Esophagus squamous epithelium (tissue), 5 donors: ENCODE measurements at places on chromosomes 12 and 14. TPM values are rescaled to one million over a fixed set of nuclear protein-coding genes. Genes with fewer than 3 reads are reported as not detected.

Gene TRIM9
- total RNA-seq = not detected

DNA sequence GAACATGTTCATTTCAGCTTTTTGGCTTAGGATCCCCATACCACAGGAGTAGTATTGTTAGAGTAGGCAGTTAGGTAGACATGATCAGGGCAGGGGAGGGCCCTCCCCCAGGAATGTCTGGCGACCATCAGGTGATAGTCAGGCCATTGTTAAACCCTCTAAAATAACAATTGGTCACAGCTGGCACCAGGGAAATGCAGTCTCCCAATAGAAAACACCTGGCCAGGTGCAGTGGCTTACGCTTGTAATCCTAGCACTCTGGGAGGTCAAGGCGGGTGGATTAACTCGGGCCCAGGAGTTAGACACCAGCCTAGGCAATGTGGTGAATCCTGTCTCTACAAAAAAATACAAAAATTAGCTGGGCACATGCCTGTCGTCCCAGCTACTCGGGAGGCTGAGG is 187.1 kb downstream of the MON2 start:
- no peaks in the 10 kb centered on the region for H3K4me1 ChIP-seq
- H3K4me3 ChIP-seq = no peak overlapping the region
- H3K27ac ChIP-seq = no peak overlapping the region
- no peaks in the 10 kb centered on the region for H3K36me3 ChIP-seq

- DNase-seq = no peak
- H3K4me1 ChIP-seq = no peaks in the 10 kb centered on the region
- H3K27ac ChIP-seq = no peak overlapping the region
Measured at GRCh38 chr12:18979401-18980126, 150.0 kb upstream of the PLEKHA5 start.

Gene LDHB
- 183 TPM for total RNA-seq

DNA sequence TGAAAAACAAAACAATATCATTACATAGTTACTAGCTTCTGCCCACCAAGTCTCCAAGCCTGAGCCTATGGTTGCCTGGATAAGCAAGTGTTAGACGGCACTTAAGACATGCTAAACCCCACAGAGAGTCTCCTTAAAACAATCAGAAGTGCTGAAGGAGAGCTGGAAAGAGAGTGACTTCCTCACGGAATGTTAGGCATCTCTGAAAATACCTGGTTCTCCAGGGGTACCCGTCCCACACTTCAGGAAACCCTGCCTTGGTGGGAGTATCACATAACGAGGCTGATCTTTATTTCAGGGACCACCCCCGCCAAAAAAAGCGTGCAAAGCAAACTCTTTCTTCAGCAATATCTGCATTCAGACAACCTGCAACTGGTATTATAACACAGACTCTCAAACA is 18.3 kb downstream of the LHX5 start:
- H3K36me3 ChIP-seq = no peaks in the 10 kb centered on the region
- no peak overlapping the region for H3K4me3 ChIP-seq
- no peaks in the 10 kb centered on the region for H3K4me1 ChIP-seq
- DNase-seq = no peak
- H3K27ac ChIP-seq = no peak overlapping the region

DNA sequence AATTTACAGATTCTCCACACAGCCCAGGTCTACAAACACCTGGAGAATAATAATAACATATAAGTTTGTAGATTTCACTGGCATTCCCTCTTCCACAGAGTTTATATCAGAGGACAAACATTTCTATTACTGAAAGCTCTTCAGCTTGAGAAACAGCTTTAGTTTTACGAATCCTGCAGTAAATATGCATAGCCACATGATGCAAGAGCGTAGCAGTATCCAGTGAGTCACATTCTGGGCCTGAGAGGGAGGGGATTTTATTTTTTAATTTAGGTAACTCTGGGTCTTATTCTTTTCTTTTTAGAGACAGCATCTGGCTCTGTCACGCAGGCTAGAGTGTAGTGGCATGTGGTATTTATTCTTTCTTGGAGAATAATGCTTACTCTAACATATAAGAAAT is 1002.8 kb downstream of the TRHDE start:
- no peak overlapping the region for H3K27ac ChIP-seq
- H3K36me3 ChIP-seq = no peaks in the 10 kb centered on the region
- no peak for DNase-seq
- no peak overlapping the region for H3K4me3 ChIP-seq
- H3K4me1 ChIP-seq = no peaks in the 10 kb centered on the region

- H3K36me3 ChIP-seq = peaks cover 9% of the 10 kb centered on the region
- H3K4me1 ChIP-seq = no peaks in the 10 kb centered on the region
- no peaks in the 10 kb centered on the region for H3K27me3 ChIP-seq
- no peak for DNase-seq
- no peak overlapping the region for H3K27ac ChIP-seq
Measured at GRCh38 chr14:64080452-64080851, 213.7 kb downstream of the ESR2 start.
